ENCODE measurements at places on chromosomes 2 and 18.

GRCh38 chr2:219362524-219363164 is 25.1 kb downstream of the DNPEP start:
- no peak for DNase-seq

DNA sequence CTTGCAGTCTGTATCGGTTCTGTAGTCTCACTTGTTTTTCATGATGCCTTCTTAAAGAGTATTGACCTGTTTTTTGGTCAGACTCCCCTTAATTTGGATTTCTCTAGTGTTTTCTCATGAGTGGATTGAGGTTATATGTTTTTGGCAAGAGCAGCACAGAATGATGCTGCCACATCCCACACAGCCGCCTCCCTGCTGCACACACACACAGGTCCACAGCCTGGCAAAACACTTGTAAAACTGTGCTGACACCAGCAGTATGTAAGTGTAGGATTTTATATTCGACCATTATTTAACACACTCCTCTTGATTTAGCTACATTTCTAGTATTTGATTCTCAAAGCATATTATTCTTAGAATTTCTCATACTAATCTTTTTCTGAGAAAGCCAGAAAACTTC is 68.1 kb downstream of the ITGB1BP1 start:
- no peak for DNase-seq

GRCh38 chr2:121479882-121480522 is 50.7 kb upstream of the RNU4ATAC start:
- no peak for DNase-seq

GRCh38 chr2:120308038-120308910 is 37.7 kb upstream of the INHBB start:
- no peak for DNase-seq

GRCh38 chr2:158845859-158846258 is 50.7 kb downstream of the DAPL1 start:
- DNase-seq: no peak

- no peak for DNase-seq
Observed at GRCh38 chr2:8394569-8395359, 287.1 kb upstream of the ID2 start.

DNA sequence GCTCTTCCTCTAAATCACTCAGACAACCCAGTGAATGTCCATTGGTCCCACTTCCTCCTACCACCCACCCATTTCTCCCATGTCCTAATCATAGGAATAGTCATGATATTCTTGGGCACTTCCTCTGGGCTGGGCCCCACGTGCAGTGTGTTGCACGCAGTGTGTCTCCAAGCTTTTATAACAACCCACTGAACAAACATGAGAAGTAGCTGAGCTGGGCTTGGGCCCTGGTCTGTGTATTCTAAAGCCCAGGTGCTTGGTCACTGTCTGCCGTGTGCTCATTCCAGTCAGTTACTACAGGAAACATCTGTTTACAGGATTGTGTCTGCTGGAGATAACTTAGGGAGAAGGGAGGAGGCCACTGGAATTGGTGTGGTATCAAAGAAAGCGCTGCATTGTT is 64.2 kb upstream of the THOC1 start:
- peak; percentile 12 for DNase-seq

GRCh38 chr2:168314236-168314635 is 66.8 kb upstream of the STK39 start:
- no peak for DNase-seq

GRCh38 chr2:99748344-99748743 is 258.5 kb upstream of the REV1 start:
- DNase-seq: no peak

- DNase-seq: no peak
Observed at GRCh38 chr18:67977067-67977616, 460.6 kb upstream of the DSEL start.

DNA sequence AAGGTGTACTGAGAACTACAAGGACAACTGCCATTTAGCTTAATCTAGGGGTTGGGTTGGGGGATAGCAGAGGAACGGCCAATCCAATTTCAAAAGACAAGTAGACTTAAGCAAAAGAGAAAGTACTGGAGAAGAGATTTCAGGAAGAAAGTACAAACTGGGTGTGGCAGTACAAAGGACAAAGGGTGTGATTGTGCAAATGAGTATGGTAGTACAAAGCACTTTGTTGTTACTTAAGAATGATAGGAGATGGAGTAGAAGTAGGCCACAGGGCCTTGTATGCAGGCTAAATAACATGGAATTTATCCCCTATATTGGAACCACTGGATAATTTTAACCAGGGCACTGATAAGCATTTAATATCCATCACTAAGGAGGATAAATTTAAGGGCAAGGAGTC is 4.7 kb upstream of the ORC2 start:
- DNase-seq: peak; percentile 49

DNA sequence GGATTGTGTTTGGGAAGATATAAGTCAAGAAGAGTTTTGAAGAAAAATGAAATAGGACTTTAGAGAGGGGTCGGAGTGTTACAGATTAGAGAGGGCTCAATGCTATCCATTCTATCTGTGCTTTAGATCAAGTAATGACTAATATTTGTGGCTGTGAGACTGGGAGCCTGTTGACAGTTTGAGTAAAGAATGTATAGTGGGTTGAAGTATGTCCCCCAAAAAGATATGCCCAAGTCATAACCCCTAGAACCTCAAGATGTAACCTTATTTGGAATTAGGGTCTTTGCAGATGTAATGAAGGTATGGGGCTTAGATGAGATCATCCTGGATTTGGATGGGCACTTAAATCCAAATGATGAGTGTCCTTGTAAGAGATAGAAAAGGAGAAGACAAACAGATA is 55.3 kb upstream of the SERPINE2 start:
- no peak for DNase-seq

DNA sequence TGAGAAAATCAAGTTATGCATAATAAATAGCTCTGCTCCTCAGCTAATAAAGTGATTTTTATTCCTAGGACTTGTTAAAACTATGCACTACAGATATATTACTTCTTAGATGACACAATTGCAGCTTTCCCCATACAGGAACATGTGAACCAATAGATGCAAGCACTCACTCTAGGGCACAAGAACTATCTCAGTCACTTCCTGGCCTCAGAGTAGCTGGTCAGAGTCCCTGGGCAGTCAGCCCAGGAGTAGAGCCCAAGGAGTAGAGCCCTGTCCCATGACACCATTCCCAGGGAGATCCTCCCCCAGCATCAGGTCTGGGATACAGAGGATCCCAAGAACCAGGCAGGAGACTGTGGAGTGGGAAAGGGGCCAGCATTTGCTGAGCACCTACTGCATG is 2.7 kb downstream of the TNS1 start:
- DNase-seq: no peak

- DNase-seq: no peak
Observed at GRCh38 chr2:144629935-144630334, 110.0 kb upstream of the ZEB2 start.

DNA sequence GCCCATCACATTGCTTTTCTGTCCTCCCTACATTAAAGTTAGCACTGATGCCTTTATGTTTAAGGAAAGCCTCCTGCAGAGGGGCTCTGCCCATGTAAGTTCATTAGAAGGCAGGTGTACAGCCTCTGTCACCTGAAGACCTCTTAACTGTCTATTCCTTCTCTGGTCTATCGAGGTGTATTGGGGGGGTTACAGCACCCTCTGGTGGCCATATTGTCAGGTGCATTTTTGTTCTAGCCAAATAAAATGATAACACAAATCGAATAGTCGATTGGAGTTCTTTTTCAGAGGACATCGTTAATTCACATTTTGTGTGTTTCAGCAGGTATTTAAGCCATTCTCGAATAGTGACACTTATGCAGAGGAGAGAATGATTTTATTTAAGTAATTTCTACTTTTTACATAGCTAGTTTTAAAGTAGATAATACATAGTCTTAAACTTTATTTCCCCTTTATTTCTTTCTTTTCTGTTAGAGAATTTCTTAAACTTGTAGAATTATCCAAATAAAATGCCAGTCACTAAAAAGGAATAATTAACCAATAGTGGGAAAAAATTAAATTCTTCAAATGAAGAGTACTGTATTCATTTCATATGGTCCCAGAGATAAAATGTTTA is 136.8 kb downstream of the NEDD4L start:
- peak; percentile 33 for DNase-seq

DNA sequence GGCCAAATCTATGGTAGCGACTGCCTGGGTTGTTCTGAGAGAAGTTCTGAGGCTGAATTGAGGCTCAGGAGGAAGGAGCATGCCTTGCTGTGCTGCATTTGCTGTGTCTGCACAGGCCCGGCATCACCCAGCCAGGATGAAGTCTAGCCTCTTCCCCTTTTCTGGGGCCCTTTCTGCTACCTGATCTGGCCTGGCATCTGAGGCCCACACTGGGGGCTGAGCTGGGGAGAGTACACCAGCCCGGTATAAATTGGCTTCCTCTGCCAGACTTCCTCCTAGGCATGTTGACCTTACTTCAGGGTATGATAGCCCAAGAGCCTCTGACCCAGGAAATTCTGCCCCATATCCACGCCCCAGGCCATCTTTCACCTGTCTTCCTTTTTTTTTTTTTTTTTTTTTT is 30.0 kb downstream of the MRPL35 start:
- DNase-seq: no peak

DNA sequence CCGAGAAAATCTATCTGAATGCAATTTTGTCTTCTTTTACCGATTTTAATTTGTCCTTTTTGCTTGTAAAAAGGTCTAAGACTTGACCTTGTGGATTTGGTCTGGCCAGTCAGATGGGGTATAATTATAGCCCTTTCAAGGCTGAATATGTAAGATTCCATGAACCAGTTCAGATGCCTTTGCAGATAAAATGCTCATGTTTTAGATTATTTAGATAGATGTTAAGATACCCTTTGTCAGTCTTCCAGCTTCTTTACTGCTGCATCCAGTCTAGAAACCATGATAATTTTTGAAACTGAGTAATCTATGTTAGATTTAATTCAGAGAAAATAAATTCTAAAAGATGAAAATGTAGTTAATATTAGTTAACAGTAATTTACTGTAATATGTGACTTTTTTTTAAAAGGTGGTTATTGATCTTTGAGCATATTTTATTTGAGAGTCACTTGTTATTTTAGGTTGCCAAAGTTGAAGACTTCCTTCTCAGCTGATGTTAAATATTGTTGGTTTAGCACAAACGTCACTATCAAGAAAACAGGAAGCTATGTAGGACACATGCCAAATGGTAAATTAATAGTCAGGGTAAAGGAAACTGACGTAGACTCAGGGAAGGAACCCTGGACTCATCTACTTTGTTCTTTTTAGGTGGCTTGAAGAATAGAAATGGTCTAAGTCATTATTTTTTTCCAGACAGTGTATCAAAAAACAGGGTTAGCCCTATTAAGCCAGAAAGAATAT is 29.8 kb downstream of the BABAM2 start:
- DNase-seq: peak; percentile 27

DNA sequence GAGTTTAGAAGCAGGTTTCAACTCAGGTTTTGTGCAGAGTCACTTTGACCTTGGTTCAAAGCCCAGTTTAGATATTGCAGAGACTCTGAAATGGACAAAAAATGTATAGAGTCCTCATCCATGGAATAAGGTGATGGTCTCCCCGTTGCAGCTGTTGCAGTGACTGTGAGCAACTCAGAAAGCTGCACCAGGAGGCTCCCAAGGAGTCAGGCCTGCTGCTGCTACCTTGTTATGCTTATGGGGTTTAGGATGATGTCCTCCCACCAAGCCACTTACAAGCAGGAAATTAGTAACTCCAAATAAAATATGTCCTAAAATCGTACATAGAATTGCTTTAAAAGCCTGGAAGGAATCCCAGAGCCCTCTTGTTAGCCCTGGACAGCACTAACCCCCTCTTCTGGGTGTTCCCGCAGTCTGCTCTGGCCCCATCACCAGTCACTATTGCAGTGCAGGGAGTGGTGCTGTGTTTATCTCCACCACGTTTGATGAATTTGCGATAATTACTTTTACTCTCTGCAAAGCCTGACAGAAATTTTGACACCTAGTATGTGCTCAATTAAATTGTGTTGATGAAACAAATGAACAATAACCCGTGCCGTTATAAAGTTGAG is 189.0 kb downstream of the CNTNAP5 start:
- no peak for DNase-seq

DNA sequence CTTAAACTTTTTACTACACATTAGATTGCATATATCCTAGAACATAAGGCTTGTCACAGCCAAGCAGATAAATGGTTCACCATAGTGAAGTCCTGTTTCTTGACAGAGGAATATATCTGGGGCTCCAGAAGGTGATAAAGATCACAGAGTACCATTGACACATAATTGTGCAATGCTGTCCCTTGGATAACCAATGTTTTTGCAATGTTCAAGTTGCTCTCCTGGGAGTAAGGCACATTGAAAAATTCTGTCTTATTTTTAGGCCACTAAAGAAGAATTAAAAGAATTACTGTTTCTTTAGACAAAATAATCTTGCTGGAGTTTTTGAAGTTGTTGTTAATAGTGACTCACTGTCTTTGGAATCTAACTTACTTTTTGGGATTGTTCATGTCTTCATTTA is 1132.8 kb downstream of the LRP1B start:
- no peak for DNase-seq

GRCh38 chr2:122366969-122367645 is 611.7 kb downstream of the TSN start:
- DNase-seq: no peak

GRCh38 chr2:228131833-228132232 is 49.7 kb downstream of the SPHKAP start:
- DNase-seq: no peak

DNA sequence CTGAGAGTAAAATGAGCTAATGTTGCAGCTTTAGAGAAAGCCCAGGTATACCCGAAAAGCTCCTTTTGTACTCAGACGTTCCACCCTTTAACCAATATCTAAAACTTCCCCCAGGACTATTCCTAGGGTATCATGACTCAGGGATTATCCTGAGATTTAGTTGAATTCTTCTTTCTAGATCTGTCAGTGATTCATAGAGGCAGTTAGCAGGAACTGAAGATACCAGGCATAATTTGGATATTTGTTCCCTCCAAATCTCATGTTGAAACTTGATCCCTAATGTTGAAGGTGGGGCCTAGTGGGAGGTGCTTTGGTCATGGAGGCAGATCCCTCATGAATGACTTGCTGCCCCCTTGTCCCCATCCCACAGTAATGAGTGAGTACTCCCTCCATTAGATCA is 161.2 kb upstream of the LRP1B start:
- DNase-seq: no peak

GRCh38 chr2:184599872-184600222 is 1.5 kb downstream of the ZNF804A start:
- no peak for DNase-seq

GRCh38 chr18:355678-356077 is 87.8 kb upstream of the THOC1 start:
- no peak for DNase-seq

DNA sequence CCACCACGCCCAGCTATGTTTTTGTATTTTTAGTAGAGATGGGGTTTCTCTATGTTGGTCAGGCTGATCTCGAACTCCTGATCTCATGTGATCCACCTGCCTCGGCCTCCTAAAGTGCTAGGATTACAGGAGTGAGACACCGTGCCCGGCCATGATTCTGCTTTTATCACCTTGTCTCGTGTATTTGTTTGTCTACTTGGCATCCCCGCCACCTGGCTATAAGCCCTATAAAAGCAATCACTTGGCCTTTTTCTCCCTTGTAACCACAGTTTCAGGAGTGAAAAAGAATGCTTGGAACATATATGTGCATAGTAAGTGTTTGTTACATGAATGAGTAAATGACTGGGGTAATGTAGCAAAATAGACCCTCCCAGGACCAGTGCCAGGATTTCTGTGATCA is 77.5 kb upstream of the PAPOLG start:
- no peak for DNase-seq

GRCh38 chr2:163731735-163732134 is 4.1 kb downstream of the FIGN start:
- DNase-seq: peak; percentile 73

- DNase-seq: no peak
Observed at GRCh38 chr2:218180467-218181114, 13.8 kb upstream of the CXCR1 start.

GRCh38 chr2:86274265-86274917 is 63.0 kb downstream of the REEP1 start:
- no peak for DNase-seq

GRCh38 chr2:25381502-25381901 is 39.8 kb upstream of the DNMT3A start:
- DNase-seq: no peak

All from globus pallidus (tissue), 1 donor.